Dorsolateral prefrontal cortex (tissue), 122 donors: ENCODE measurements at places on chromosomes 3 and 15.

- no peak for DNase-seq
Observed at GRCh38 chr15:78083687-78084448, 6.4 kb upstream of the TBC1D2B start.

- DNase-seq: no peak
Observed at GRCh38 chr15:69316291-69316690, 17.6 kb downstream of the PAQR5 start.

- DNase-seq: no peak
Observed at GRCh38 chr3:3551981-3552380, 247.2 kb upstream of the LRRN1 start.

GRCh38 chr3:13092621-13093617 lies 19.7 kb upstream of the IQSEC1 start:
- no peak for DNase-seq

GRCh38 chr3:59289831-59290230 lies 240.0 kb upstream of the CFAP20DC start:
- no peak for DNase-seq

- no peak for DNase-seq
Observed at GRCh38 chr15:55494931-55495330, 13.1 kb downstream of the DNAAF4 start.
